Activated T-helper 2 cell treated with anti-CD3 and anti-CD28 coated beads, Interferon-gamma antibody, Interleukin-2, Interleukin-4, amounts not matched to agents 10 μg/mL and 5 μg/mL and 100 μg/mL, durations not matched to agents 14 hours and 24 hours and 36 hours (primary cell): ENCODE measurements at places on chromosomes 1 and 21. TPM values are rescaled to one million over a fixed set of nuclear protein-coding genes. Genes with fewer than 3 reads are reported as not detected.

Gene DDR2
- total RNA-seq: 0.80 and 1.1 TPM in 2 replicates

Gene NRAS
- 63.3 and 64.5 TPM in 2 replicates for total RNA-seq

Gene GBP3
- total RNA-seq: 6.4 and 7.5 TPM in 2 replicates

Gene TMEM69
- total RNA-seq: 26.8 and 28.9 TPM in 2 replicates

Gene FAM72B
- 22.6 and 23.1 TPM in 2 replicates for total RNA-seq

Gene ACTN2
- 0.21 and 0.23 TPM in 2 replicates for total RNA-seq

Gene TCHH
- 0.02 TPM in 1 of 2 replicates, not detected in the other for total RNA-seq

Gene FOXO6
- 0.11 and 0.16 TPM in 2 replicates for total RNA-seq

Gene OR2C3
- total RNA-seq: not detected in 2 replicates

GRCh38 chr1:91697861-91698260 is 188.1 kb downstream of the TGFBR3 start:
- peak overlapping the region; percentile 61 for H3K4me3 ChIP-seq
- peak overlapping the region; percentile 89 for H3K27ac ChIP-seq
- H3K27me3 ChIP-seq: no peaks in the 10 kb centered on the region
- H3K4me1 ChIP-seq: peaks cover 61% of the 10 kb centered on the region
- peaks cover 76% of the 10 kb centered on the region for H3K36me3 ChIP-seq

- no peak overlapping the region for H3K27ac ChIP-seq
- DNase-seq: no peak
- no peak overlapping the region for H3K4me3 ChIP-seq
- no peaks in the 10 kb centered on the region for H3K36me3 ChIP-seq
Observed at GRCh38 chr1:203992440-203992839, 80.5 kb upstream of the SOX13 start.

DNA sequence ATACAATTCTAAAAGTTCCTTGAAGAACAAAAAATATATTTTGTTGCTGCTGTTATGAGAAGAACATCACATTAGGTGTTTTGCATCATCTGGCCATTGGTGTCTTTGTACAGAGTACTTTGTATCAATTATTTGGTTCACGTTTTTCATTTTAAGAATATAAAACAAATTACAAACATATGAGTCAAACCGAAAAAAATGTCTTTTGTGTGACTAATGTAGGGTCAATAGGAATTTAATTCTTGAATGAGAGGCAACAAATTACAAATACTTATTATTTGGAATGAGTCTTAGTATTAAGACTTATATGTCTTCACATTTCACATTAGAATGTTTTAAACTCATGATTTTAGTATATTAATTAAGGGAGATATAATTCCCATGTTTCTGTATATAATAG is 54.8 kb downstream of the NR5A2 start:
- no peaks in the 10 kb centered on the region for H3K4me1 ChIP-seq
- H3K27ac ChIP-seq: no peak overlapping the region
- H3K36me3 ChIP-seq: no peaks in the 10 kb centered on the region
- no peak for DNase-seq

DNA sequence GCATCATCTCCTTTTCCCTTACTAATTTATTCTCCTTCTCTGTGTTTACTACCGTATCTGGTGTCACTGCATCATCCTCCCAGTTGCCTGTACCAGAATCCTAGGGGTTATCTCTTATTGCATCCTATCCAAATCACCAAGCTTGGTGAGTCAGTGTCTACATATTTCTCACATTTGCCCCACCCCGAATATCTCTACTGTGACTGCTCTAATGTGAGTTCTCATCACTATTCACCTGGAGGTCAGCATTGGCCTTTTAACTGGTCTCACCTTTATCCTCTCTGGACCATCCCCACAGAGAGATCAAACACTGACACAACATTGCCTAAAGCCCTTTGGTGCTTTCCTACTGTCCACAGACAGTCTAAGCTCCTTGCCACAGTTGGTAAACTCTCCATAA is 45.7 kb upstream of the ZNF648 start:
- no peak overlapping the region for H3K27ac ChIP-seq
- H3K4me3 ChIP-seq: no peak overlapping the region
- H3K27me3 ChIP-seq: peaks cover 21% of the 10 kb centered on the region
- H3K4me1 ChIP-seq: no peaks in the 10 kb centered on the region
- no peaks in the 10 kb centered on the region for H3K36me3 ChIP-seq

- H3K36me3 ChIP-seq: no peaks in the 10 kb centered on the region
- H3K27ac ChIP-seq: no peak overlapping the region
- no peaks in the 10 kb centered on the region for H3K27me3 ChIP-seq
- peaks cover 8% of the 10 kb centered on the region for H3K4me1 ChIP-seq
- DNase-seq: no peak
Observed at GRCh38 chr1:222974496-222974895, 159.7 kb downstream of the DISP1 start.

DNA sequence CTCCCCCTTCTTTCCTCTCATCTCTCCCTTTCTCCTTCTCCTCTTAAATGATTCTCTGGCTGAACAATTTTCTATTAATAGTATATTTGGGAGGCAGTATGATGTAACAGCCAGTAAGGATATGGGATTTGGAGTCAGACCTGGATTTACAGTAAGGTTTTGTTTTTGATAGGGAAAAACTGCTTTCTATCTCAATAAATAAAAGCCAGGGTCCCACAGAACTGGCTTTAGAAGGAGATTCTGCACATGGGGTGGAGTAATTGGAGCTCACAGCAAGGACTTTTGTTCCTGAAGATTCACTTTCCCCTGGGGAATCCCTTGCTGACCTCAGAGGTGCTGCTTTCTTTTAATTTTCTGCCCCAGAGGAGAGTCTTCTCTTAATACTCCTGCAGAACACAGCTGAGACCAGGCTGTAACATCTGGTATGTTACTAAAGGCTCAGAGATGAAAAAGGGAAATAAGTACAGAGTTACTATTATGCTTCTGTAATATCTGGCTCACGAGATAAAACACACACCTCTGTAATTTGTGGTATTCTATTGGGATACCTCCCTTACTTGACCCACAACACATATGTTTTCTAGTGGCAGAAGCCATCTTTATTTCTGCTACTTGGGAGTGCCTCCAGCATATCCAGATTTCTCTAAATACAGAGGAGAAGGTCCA is 13.4 kb downstream of the EPB41 start:
- H3K4me1 ChIP-seq: peaks cover 43% of the 10 kb centered on the region
- peak overlapping the region; percentile 52 for H3K4me3 ChIP-seq
- peak overlapping the region; percentile 77 for H3K27ac ChIP-seq
- DNase-seq: no peak
- H3K36me3 ChIP-seq: peaks cover 6% of the 10 kb centered on the region

- DNase-seq: no peak
- H3K27ac ChIP-seq: no peak overlapping the region
- H3K27me3 ChIP-seq: peaks cover 52% of the 10 kb centered on the region
- peaks cover 21% of the 10 kb centered on the region for H3K4me1 ChIP-seq
Observed at GRCh38 chr1:172900376-172900997, 150.3 kb downstream of the TNFSF18 start.

GRCh38 chr1:21673277-21673780 is 4.2 kb upstream of the RAP1GAP start:
- H3K4me3 ChIP-seq: no peak overlapping the region
- H3K27me3 ChIP-seq: peaks cover 8% of the 10 kb centered on the region
- peaks cover 8% of the 10 kb centered on the region for H3K4me1 ChIP-seq
- DNase-seq: no peak
- no peak overlapping the region for H3K27ac ChIP-seq

GRCh38 chr1:149942207-149942606 is 5.5 kb upstream of the MTMR11 start:
- H3K36me3 ChIP-seq: peaks cover 23% of the 10 kb centered on the region
- no peak overlapping the region for H3K27ac ChIP-seq
- no peak for DNase-seq
- no peak overlapping the region for H3K4me3 ChIP-seq

DNA sequence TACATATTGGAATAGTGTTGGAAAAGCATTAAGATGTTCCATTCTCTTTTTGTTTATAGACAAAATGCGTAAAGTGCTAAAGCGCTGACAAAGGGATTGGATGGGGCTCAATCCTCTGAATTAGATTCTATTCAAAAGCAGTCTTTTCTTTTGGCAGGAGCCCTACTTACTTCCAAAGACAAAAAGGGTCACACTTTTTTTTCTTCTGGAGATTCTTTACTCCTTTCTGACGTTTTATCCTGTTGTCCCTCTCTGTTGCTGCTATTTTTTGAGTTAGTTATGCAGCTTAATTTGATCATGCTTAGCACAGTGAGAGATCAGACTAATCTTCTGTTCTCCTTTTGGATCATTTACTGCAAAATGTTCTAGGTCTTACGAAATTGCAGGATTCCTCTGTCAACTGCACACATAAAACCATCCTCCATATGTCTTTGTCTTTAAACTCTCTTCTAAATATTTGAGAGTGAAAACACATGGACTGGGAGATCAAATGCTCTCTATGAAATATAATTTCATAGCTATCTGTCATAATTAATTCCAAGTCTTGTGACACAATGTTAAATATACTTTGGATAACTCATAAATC is 656.4 kb upstream of the ADGRL2 start:
- H3K27ac ChIP-seq: no peak overlapping the region
- H3K4me1 ChIP-seq: no peaks in the 10 kb centered on the region
- no peak overlapping the region for H3K4me3 ChIP-seq
- no peak for DNase-seq

- no peak overlapping the region for H3K27ac ChIP-seq
- H3K27me3 ChIP-seq: no peaks in the 10 kb centered on the region
- H3K4me3 ChIP-seq: no peak overlapping the region
- H3K4me1 ChIP-seq: no peaks in the 10 kb centered on the region
Observed at GRCh38 chr1:105243969-105244368, 1494.3 kb downstream of the AMY1C start.

DNA sequence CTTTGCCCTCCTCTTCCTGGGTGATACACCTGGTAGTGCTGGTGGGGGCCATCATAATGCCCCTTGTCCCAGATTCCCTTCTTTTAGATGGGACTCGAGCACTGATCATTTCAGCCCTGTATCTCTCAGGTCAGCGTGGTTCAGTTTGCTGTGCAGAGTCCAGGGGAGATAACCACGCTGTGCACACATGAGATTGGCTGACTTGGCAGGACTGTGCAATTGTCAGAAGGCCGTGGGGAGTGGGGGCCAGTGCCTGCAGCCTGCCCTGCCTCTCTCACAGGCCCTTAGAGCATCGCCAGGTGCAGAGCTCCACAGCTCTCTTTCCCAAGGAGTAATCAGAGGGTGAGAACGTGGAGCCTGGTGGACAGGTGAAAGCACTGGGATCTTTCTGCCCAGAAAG is 15.2 kb downstream of the EPHX1 start:
- H3K36me3 ChIP-seq: no peaks in the 10 kb centered on the region

GRCh38 chr1:180793451-180793850 is 119.2 kb upstream of the KIAA1614 start:
- no peak for DNase-seq
- no peak overlapping the region for H3K4me3 ChIP-seq
- H3K27ac ChIP-seq: no peak overlapping the region
- no peaks in the 10 kb centered on the region for H3K27me3 ChIP-seq

DNA sequence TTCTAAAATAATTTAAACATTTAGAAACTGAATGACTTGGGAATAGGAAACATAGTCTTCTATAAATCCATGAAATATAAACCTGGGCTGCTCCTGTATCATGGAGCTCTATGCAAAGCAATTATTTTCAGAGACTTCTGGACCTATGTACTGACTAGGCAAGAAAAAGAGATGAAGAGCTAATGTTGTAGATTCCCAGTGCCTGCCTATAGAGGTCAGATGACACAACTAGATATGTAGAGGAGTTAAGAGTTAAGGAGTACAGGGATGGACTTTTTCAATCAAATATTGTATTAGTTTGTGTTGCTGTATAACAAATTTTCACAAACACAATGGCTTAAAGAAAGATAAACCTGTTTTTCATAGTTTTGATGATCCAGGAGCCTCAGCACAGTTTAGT is 1434.5 kb downstream of the KCNT2 start:
- no peaks in the 10 kb centered on the region for H3K36me3 ChIP-seq
- no peak overlapping the region for H3K27ac ChIP-seq
- DNase-seq: no peak
- H3K4me1 ChIP-seq: no peaks in the 10 kb centered on the region

DNA sequence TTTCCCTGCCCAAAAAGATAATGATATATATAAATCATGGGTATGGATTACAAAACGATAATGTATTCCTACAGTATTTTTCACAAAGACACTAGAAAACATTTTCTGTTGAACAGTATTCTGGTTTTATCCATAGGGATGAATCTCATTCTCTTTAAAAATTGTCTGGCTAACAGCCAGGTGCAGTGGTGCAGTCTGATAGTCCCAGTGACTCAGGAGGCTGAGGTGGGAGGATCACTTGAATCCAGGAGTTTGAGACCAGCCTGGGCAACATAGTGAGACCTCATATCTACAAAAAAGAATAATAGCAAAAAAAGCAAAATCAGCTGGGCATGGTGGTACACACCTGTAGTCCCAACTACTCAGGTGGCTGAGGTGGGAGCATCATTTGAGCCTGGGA is 23.3 kb downstream of the PIP5K1A start:
- peaks cover 8% of the 10 kb centered on the region for H3K4me1 ChIP-seq
- no peaks in the 10 kb centered on the region for H3K27me3 ChIP-seq
- H3K36me3 ChIP-seq: peaks cover 23% of the 10 kb centered on the region
- H3K27ac ChIP-seq: no peak overlapping the region
- DNase-seq: no peak

GRCh38 chr1:165910764-165911421 is 83.5 kb downstream of the UCK2 start:
- H3K36me3 ChIP-seq: peaks cover 29% of the 10 kb centered on the region
- H3K27ac ChIP-seq: no peak overlapping the region
- no peak overlapping the region for H3K4me3 ChIP-seq
- no peak for DNase-seq
- H3K27me3 ChIP-seq: no peaks in the 10 kb centered on the region
- peaks cover 5% of the 10 kb centered on the region for H3K4me1 ChIP-seq

DNA sequence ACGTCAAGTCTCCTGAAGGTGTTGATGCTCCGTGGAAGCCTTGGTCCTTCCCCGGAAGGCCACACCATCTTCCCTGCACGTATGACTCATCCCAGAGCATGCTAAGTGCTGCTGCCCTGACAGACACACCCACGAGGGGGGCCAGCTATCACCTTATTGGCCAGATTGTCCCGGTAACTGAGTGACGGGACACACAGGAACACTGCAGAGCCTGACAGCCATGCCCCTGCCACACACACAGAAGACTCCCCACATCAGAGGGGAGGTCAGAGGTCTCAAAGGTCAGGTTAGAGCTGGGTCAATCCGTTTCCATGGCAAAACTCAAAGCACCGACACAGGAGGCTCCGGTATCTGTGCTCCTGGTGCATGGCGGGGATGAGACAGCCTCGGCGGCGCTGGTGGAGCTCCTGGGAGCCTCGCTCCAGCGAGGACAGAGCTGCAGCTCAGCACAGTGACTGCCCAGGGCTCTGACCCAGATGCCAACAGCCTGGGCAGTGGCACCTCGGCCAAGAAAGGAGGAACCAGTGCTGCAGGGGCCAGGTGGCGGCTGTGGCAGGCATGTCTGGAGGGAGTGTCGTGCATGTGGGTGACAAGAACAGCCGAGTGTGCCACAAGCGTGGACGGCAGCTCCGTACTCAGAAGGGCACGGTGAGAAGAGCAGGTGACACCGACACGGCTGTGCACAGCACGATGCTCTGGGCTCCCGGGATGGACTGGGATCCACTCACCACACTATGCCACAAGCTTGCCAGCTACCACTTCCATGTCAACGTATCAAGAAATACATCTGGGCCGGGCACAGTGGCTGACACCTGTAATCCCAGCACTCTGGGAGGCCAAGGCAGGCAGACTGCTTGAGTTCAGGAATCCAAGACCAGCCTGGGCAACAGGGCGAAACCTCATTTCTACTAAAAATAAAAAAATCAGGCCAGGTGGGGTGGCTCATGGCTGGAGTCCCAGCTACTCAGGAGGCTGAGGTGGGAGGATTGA is 14.8 kb upstream of the TMEM240 start:
- H3K27me3 ChIP-seq: no peaks in the 10 kb centered on the region
- no peaks in the 10 kb centered on the region for H3K4me1 ChIP-seq
- H3K4me3 ChIP-seq: no peak overlapping the region
- H3K27ac ChIP-seq: no peak overlapping the region
